ENCODE measurements at places on chromosomes 12 and 14.

- DNase-seq: no peak
These were observed 238.8 kb downstream of the PAWR start for GRCh38 chr12:79451978-79452377.

DNA sequence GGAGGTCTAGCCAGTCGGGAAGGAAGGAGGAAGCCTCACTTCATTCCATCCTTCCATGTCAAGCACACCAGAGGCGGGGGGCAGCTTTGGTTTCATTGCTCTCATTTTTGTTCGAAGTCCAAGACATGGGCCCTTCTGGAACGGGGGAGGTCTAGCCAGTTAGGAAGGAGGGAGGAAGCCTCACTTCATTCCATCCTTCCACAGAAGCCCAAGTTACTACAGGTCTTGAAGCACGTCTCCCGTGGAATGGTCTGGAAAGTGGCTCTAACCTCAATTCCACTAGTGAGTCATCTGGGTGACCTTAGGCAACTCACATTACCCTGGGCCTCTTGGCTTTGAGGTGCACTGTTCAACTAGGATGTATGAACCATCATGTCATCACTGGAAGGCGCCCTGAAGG is 156.3 kb downstream of the NTF3 start:
- no peak for DNase-seq

DNA sequence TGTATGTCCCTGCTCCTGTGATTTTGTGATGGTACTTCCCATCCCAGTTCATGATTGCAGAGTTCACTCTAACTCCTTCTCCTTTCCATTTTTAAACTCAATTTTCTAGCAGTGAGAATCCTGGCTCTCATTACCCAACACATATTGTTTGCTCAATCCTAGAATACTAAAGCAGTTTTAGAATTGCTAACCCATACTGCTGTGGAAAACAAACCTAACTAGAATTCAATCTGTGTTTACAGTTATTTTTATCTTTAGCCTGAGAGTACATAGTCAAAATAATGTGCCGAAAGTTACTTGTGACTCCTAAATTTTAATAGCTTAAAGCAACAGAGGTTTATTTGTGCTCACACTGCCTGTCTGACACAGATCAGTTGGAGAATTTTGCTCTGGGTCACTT is 508.0 kb downstream of the AACS start:
- no peak for DNase-seq

GRCh38 chr12:65878540-65878939 is 54.3 kb downstream of the HMGA2 start:
- DNase-seq: no peak

GRCh38 chr14:36773558-36773957 is 111.9 kb downstream of the PAX9 start:
- no peak for DNase-seq

DNA sequence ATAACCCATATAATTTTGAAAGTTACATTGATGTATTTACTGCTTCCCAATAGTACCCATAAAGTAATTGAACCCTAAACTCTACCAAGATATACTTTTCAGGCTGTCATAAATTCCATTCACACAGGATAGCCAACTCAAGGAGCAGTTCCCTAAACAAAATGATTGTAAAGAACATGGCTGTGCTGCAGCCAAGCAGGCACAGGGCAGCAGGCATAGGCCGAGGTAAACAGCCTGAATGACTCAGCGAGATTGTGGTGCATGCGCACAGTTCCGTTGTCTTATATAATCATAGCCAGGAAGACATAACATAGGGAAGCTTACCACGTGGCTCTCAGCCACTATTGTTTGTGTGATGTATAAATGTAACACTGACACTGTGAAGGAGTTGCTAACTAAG is 344.9 kb downstream of the FSCB start:
- DNase-seq: no peak

- no peak for DNase-seq
These were observed 42.2 kb downstream of the SLC17A8 start for GRCh38 chr12:100399095-100399494.

GRCh38 chr14:21256539-21257393 is 12.5 kb downstream of the HNRNPC start:
- no peak for DNase-seq

DNA sequence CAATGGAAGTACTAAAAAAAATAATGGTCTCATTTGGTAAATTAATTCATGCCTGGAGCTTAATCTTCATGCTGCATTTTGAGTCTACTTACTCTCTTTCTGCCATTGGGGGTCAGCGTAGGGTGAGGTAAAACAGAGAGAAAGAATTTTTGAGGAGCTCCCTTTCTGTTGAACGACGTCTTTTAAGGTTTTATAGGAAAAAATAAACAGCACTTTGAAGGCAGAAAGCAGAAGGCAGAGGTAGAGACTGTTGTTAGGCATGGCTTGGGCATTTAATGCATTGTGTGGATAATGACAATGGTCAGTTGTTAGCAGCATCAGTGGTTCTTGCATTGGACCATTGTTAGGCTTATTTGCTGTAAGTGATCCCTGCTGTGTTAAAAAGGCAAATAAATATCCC is 557.2 kb upstream of the STXBP6 start:
- DNase-seq: no peak

- DNase-seq: no peak
These were observed 144.8 kb downstream of the ASCL1 start for GRCh38 chr12:103102225-103102744.

GRCh38 chr12:106342397-106343213 is 14.9 kb upstream of the POLR3B start:
- no peak for DNase-seq

GRCh38 chr14:55963295-55963694 is 154.9 kb upstream of the PELI2 start:
- no peak for DNase-seq

GRCh38 chr12:122437656-122438121 is 15.2 kb upstream of the CLIP1 start:
- no peak for DNase-seq

GRCh38 chr12:242496-242895 is 20.1 kb downstream of the SLC6A13 start:
- DNase-seq: no peak

- no peak for DNase-seq
These were observed at the start of gene MTA1 for GRCh38 chr14:105419195-105420091. TSS of gene MTA1 (plus strand) at chr14:105419827. CDS start at chr14:105420036, 209 bp downstream.

Measured in stimulated activated CD8-positive, alpha-beta memory T cell treated with anti-CD3 and anti-CD28 coated beads, Interleukin-2, amount 100 ng/mL, for 1 hour (primary cell).